ENCODE measurements at places on chromosomes 7 and 10.

- H3K4me1 ChIP-seq, result peaks cover 28% of the 10 kb centered on the region
- no peaks in the 10 kb centered on the region for H3K36me3 ChIP-seq
- H3K27ac ChIP-seq, result no peak overlapping the region
- peak; percentile 83 for DNase-seq
Measured at GRCh38 chr10:27998178-27998953, 513 bp downstream of the ODAD2 start.

DNA sequence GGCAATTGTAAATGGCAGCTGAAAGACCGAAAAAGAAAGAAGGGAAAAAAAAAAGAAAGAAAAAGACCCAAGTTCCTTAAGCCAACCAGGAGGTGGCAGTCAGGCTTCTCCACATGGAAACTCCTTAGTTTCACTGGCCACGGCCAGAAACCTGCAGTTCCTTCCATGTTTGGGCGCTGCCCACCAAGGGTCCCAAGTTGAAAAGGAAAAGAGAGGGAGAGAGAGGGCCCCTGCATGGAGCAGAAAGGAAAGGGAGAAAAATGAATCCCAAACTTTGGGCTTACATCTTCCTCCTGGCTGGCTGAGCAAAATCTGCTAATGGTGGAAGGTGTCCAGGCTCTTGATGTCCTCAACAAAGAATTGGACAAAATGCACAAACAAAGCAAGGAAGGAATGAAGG lies 31.8 kb upstream of the ABCA13 start:
- no peak overlapping the region for H3K27ac ChIP-seq
- peak; percentile 70 for DNase-seq
- H3K4me1 ChIP-seq, result no peaks in the 10 kb centered on the region
- H3K27me3 ChIP-seq, result no peaks in the 10 kb centered on the region
- H3K36me3 ChIP-seq, result peaks cover 4% of the 10 kb centered on the region
- no peak overlapping the region for H3K4me3 ChIP-seq

- peak; percentile 45 for DNase-seq
- H3K4me1 ChIP-seq, result peaks cover 23% of the 10 kb centered on the region
- peaks cover 22% of the 10 kb centered on the region for H3K27me3 ChIP-seq
- H3K27ac ChIP-seq, result no peak overlapping the region
Measured at GRCh38 chr10:102918817-102919245, 737 bp downstream of the CNNM2 start.

- H3K4me3 ChIP-seq, result no peak overlapping the region
- DNase-seq, result no peak
- no peak overlapping the region for H3K27ac ChIP-seq
- H3K4me1 ChIP-seq, result no peaks in the 10 kb centered on the region
Measured at GRCh38 chr7:82080254-82080927, 310.5 kb upstream of the HGF start.

DNA sequence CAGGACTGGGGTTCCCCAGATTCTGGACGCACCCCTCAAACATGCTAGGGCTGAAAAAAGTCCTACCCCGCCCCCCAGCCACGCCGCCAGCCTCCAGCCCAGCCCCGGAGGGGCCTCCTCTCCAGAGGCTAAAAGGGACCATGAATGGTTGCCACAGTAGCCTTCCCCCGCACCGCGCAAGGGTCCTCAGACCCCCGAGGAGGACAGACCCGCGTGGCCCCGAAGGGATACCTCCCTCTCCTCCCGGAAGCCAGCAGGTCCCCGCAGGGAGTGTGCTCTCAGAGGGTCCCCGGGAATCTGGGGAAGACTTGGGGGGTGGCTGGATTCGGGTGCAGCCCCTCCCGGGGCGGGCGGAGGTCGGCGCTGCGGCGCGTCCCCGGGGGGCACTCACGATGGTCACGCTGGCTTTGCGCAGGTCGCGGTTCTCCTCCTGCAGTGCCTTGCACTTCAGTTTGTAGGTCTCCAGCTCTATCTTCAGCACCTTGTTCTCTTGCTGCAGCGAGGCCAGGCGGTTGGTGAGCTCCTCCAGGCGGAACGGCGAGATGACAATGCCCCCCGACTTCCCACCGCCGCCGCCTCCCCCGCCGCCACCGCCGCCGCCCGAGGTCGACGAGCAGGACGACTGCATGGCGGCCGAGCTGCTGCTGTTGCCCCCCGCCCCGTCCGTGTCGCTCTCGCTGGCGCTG lies 482 bp downstream of the CCDC6 start:
- H3K36me3 ChIP-seq, result no peaks in the 10 kb centered on the region
- H3K4me1 ChIP-seq, result peaks cover 28% of the 10 kb centered on the region
- H3K27me3 ChIP-seq, result no peaks in the 10 kb centered on the region
- peak overlapping the region; percentile 77 for H3K4me3 ChIP-seq
- DNase-seq, result no peak

GRCh38 chr7:127924874-127925273 lies 106.4 kb downstream of the LRRC4 start:
- no peak overlapping the region for H3K27ac ChIP-seq
- no peak for DNase-seq
- no peaks in the 10 kb centered on the region for H3K27me3 ChIP-seq
- no peaks in the 10 kb centered on the region for H3K36me3 ChIP-seq

- no peaks in the 10 kb centered on the region for H3K36me3 ChIP-seq
- DNase-seq, result no peak
- H3K4me1 ChIP-seq, result no peaks in the 10 kb centered on the region
- no peaks in the 10 kb centered on the region for H3K27me3 ChIP-seq
- no peak overlapping the region for H3K27ac ChIP-seq
Measured at GRCh38 chr7:48389977-48390376, 218.7 kb downstream of the ABCA13 start.

DNA sequence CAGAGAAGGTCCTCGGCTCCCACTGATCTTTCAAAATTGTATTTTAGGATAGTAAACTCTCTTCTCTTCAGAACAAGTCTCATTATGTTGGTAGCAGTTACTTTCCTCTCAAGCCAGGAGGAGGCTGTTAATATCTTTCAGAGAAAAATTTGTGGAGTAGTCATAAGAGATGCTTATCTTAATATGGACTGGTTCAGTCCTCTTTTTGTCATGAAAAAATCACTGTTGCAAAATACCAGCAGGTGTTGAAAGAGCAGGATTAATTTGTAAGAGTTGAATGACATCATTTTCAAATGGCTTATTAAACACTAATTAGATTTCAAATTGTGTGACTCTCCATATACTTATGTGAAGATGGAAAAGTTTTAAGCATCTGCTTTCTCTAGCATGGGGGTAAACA lies 662.5 kb downstream of the POM121L12 start:
- H3K4me3 ChIP-seq, result no peak overlapping the region
- H3K27ac ChIP-seq, result no peak overlapping the region
- no peak for DNase-seq
- no peaks in the 10 kb centered on the region for H3K4me1 ChIP-seq
- no peaks in the 10 kb centered on the region for H3K27me3 ChIP-seq

- DNase-seq, result peak; percentile 93
- H3K36me3 ChIP-seq, result no peaks in the 10 kb centered on the region
- no peak overlapping the region for H3K27ac ChIP-seq
- no peaks in the 10 kb centered on the region for H3K27me3 ChIP-seq
- H3K4me1 ChIP-seq, result peaks cover 3% of the 10 kb centered on the region
- H3K4me3 ChIP-seq, result no peak overlapping the region
Measured at GRCh38 chr7:2608921-2609411, 22.8 kb upstream of the TTYH3 start.

GRCh38 chr7:51308696-51309095 lies 7.9 kb downstream of the COBL start:
- peak overlapping the region; percentile 1 for H3K27ac ChIP-seq
- DNase-seq, result no peak
- no peak overlapping the region for H3K4me3 ChIP-seq
- H3K36me3 ChIP-seq, result no peaks in the 10 kb centered on the region
- peaks cover 65% of the 10 kb centered on the region for H3K4me1 ChIP-seq
